H1 (cell line): ENCODE measurements at places on chromosomes 7 and 10.

DNA sequence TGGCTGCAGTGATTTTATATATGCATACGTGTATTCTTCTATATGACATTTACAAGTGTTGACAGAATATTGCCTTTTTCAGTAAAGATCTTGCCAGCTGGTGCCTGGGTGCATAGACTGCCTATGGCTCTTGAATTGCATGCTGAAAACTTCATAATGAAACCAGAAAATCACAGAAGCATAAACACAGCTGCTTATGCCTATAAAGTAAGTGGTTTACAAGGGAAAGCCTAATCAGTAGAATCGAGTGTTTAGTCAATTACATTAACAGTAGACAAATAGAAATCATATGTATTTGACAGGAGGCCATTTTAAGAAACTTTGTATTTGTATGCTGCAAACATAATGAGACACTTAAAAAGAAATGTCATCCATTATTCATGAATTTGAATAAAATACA lies 82.5 kb downstream of the TMEM168 start:
- H3K27me3 ChIP-seq = no peaks in the 10 kb centered on the region
- no peaks in the 10 kb centered on the region for H3K36me3 ChIP-seq
- H3K4me3 ChIP-seq = no peak overlapping the region
- no peak overlapping the region for H3K27ac ChIP-seq

- H3K4me3 ChIP-seq = no peak overlapping the region
- DNase-seq = no peak
- H3K36me3 ChIP-seq = no peaks in the 10 kb centered on the region
- no peak overlapping the region for H3K27ac ChIP-seq
- peaks cover 3% of the 10 kb centered on the region; the same call in 1 of the 2 replicates for H3K4me1 ChIP-seq
Measured at GRCh38 chr7:40765639-40766038, 630.8 kb downstream of the SUGCT start.

DNA sequence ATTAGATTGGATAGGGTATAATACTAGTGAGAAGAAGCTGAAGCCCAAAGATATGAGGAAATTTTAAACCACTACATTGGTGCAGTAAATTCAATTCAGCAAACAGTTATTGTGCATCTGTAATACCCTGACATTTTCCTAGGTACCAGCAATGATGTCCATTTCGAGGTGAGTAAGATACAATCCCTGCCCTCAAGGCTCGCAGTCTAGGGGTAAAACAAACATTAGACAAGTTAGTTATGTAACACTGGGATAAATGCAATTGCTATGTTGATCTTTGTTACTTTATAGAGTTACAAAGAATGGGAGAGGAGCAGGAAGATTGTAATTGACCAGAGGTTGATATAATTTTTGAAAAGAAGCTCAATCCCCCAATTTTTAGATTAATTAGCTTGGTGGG lies 168.1 kb downstream of the PRKG1 start:
- H3K27me3 ChIP-seq = peaks cover 1% of the 10 kb centered on the region
- H3K4me3 ChIP-seq = no peak overlapping the region
- H3K27ac ChIP-seq = no peak overlapping the region
- H3K36me3 ChIP-seq = no peaks in the 10 kb centered on the region
- DNase-seq = no peak

GRCh38 chr7:20317413-20317812 lies 13.3 kb upstream of the ITGB8 start:
- no peak for DNase-seq
- no peaks in the 10 kb centered on the region for H3K36me3 ChIP-seq
- H3K27ac ChIP-seq = no peak overlapping the region
- H3K27me3 ChIP-seq = no peaks in the 10 kb centered on the region

DNA sequence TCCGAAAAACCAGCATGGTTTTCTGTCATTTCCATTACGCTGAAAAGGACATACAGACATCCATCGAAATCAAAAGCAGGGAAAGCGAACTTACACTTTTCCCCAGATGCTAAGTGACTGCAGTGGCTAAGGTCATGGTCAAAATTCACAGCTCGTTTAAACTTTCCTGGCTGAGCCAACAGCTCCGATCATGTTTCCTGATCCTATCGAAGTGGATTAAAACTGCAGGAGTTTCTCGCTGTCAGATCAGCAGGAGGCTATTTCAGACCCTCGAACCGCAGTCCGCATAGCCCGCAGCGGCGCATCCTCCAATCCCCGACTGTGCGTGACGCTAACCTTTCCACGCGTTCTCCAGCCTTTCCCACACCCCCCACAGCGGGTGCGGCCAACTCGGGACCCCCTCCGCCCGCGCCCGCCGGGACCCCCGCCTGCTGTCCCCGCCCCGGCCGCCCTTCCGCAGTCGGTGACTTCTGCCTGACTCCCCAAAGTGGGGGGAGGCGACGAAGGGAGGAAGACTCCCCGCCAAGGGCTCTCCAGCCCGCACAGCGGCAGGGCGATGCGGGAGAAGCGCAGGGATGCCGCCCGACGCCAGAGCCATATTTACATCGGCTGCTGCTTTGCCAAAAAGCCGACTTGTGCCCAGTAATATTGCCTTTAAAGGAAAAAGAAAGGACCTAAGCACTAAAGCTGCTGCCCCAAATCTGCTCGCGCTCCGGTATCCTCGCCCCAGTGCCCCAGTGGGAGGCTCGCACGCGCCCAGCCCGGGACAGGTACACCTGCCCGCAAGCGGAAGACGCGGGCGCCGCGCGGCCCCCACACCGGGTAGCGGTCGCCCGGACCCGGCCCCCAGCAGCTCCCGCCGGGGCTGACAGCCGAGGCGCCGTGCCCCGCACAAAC lies 1.2 kb downstream of the PIP4K2A start:
- peaks cover 6% of the 10 kb centered on the region for H3K27me3 ChIP-seq
- H3K4me3 ChIP-seq = peak overlapping the region; percentile 82
- no peak for DNase-seq
- H3K4me1 ChIP-seq = peaks cover 10% of the 10 kb centered on the region
- H3K36me3 ChIP-seq = no peaks in the 10 kb centered on the region

GRCh38 chr7:3301831-3302618 lies 973 bp downstream of the SDK1 start:
- no peak overlapping the region for H3K27ac ChIP-seq
- H3K36me3 ChIP-seq = no peaks in the 10 kb centered on the region
- DNase-seq = no peak
- no peaks in the 10 kb centered on the region for H3K27me3 ChIP-seq
- H3K4me1 ChIP-seq = peaks cover 2% of the 10 kb centered on the region

DNA sequence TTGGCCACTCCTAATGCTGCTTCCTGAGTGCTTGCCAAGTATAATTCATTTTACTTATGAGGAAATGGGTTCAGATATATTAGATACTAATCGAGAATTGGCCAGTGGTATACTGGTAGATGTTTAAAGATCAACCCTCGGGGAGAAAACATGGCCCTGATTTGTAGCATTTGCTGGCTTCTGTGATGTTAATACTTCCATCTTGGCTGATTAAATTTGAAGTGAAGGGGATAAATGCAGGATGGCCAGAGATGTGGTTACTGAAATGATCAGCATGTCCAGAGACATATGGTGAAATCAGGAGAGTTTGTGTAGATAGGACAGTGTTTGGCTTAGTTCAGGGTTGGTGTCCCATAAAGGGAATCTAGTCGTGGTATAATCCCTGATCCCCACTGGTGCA lies 11.2 kb downstream of the UBE2D4 start:
- no peaks in the 10 kb centered on the region for H3K4me1 ChIP-seq
- H3K27ac ChIP-seq = no peak overlapping the region
- H3K4me3 ChIP-seq = no peak overlapping the region
- no peaks in the 10 kb centered on the region for H3K27me3 ChIP-seq
- H3K36me3 ChIP-seq = no peaks in the 10 kb centered on the region

- no peak overlapping the region for H3K27ac ChIP-seq
- no peaks in the 10 kb centered on the region for H3K36me3 ChIP-seq
- no peak overlapping the region for H3K4me3 ChIP-seq
- H3K27me3 ChIP-seq = no peaks in the 10 kb centered on the region
Measured at GRCh38 chr7:1654738-1655475, 15.2 kb upstream of the ELFN1 start.

- H3K4me1 ChIP-seq = no peaks in the 10 kb centered on the region
- no peaks in the 10 kb centered on the region for H3K27me3 ChIP-seq
- H3K27ac ChIP-seq = no peak overlapping the region
- H3K36me3 ChIP-seq = no peaks in the 10 kb centered on the region
Measured at GRCh38 chr10:36872702-36873393, 252.6 kb upstream of the ANKRD30A start.

- H3K27ac ChIP-seq = no peak overlapping the region
- H3K4me3 ChIP-seq = no peak overlapping the region
- DNase-seq = no peak
- no peaks in the 10 kb centered on the region for H3K36me3 ChIP-seq
- H3K4me1 ChIP-seq = no peaks in the 10 kb centered on the region
Measured at GRCh38 chr10:14784459-14785055, 9.9 kb upstream of the FAM107B start.

DNA sequence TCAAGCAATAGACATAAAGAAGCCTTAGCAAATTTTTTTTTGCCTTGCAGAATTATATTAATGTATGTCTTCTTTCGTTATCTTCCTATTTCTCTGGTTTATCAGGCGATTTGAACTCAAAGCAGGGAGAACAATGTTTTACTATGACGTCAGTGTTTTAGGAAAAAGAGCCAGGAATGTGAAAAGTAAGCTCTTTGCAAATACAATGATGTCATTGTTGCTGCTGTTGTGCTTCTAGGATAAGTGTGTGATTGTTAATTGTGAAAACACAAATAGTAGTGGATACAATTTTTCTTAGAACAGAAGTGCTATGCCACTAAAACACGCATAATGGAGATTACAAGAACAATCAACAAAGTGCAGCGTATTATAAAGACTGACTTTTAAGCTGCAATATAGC lies 9.5 kb upstream of the AUTS2 start:
- H3K27ac ChIP-seq = no peak overlapping the region
- no peak overlapping the region for H3K4me3 ChIP-seq
- no peaks in the 10 kb centered on the region for H3K36me3 ChIP-seq
- H3K4me1 ChIP-seq = no peaks in the 10 kb centered on the region
- H3K27me3 ChIP-seq = no peaks in the 10 kb centered on the region

GRCh38 chr7:17300437-17300836 lies 2.0 kb downstream of the AHR start:
- no peaks in the 10 kb centered on the region for H3K4me1 ChIP-seq
- no peak for DNase-seq
- H3K27me3 ChIP-seq = no peaks in the 10 kb centered on the region
- H3K4me3 ChIP-seq = no peak overlapping the region
- no peak overlapping the region for H3K27ac ChIP-seq

GRCh38 chr7:101743995-101744360 lies 73.4 kb upstream of the CUX1 start:
- H3K27me3 ChIP-seq = no peaks in the 10 kb centered on the region
- no peak for DNase-seq
- no peaks in the 10 kb centered on the region for H3K36me3 ChIP-seq
- no peaks in the 10 kb centered on the region for H3K4me1 ChIP-seq

DNA sequence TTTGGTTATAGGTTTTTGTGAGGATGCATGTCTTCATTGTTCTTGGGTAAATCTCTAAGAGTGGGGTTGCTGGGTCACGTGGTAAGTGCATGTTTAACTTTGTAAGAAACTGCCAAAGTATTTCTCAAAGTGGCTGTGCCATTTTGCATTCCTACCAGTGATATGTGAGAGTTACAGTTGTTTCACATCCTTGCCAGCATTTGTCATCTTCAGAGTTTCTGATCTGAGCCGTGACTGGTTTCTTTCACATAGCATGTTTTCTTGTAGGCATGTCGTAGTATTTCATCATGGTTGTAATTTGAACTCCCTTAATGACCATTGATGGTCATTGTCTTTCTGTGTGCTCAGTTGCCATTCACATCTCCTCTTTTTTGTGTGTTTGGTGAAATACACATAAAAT lies 286.0 kb downstream of the RNLS start:
- no peak overlapping the region for H3K4me3 ChIP-seq
- no peaks in the 10 kb centered on the region for H3K4me1 ChIP-seq
- H3K27me3 ChIP-seq = no peaks in the 10 kb centered on the region

DNA sequence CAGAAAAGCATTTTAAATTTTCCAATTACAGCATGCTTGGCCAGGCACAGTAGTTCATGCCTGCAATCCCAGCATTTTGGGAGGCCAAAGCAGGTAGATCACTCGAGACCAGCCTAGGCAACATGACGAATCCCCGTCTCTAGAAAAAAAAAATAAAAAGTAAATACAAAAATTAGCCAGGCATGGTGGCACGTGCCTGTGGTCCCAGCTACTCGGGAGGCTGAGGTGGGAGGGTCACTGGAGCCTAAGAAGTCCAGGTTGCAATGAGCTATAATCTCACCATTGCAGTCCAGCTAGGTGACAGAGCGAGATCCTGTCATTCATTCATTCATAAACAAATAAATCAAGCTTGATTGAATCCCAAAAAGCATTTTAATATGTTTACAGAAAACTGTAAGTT lies 234.9 kb downstream of the PARD3 start:
- H3K4me3 ChIP-seq = no peak overlapping the region
- no peaks in the 10 kb centered on the region for H3K36me3 ChIP-seq
- H3K27me3 ChIP-seq = no peaks in the 10 kb centered on the region
- H3K4me1 ChIP-seq = peaks cover 19% of the 10 kb centered on the region

DNA sequence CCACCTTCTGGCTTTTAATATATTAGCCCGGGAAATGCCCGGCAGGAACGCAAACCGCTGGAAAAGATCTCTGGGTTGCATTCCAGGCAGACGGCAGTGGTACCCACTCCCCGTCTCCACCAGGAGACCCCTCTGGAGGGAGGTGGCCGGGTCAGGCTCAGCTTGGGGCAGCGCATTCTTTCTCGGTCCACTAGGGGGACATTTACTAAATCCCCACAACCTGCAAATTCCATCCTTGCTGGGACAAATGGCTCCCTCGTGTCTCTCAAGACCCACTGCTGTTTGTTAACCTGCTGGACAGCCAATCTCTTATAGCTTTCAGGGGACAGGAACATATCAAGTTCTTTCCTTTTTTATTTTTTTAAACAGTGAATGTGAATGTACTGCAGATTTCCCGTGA lies 45.8 kb upstream of the CARD11 start:
- H3K27ac ChIP-seq = no peak overlapping the region
- no peak overlapping the region for H3K4me3 ChIP-seq
- H3K27me3 ChIP-seq = no peaks in the 10 kb centered on the region
- peak; percentile 46 for DNase-seq

DNA sequence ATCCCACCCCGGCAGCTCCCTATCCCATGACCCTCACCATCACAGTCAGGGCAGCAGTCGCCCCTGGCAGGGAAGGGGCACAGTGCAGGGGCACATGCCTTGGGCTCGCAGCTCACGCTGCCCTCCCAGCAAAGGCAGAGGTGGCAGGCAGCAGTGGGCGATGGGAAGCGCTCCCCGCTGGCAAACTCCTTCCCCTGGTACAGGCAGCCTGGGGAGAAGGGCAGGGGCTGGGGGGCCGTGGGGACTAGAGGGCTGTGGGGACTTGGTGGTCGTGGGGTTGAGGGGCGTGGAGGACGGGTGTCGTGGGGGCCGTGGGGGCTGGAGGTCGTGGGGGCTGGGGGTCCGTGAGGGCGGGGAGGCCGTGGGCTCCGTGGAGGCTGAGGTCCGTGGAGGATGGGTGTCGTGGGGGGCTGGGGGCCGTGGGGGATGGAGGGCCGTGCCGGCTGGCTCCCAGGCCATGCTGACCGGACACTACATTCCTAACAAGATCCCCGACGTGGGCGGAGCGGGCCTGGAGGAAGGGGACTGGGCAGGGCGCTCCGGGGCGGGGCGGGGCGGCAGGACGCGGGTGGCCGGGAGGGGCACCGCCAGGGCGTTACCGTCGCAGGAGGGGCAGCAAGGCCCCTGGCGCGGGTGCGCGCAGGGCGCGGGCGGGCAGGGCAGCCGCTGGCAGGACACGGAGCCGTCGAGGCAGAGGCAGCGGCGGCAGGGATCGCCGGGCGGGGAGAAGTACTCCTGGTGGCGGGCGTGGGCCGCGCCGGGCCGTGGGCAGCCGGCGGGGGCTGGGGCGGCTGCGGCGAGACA lies 20.0 kb downstream of the KCP start:
- H3K36me3 ChIP-seq = no peaks in the 10 kb centered on the region
- H3K4me1 ChIP-seq = peaks cover 18% of the 10 kb centered on the region; the same call in 1 of the 2 replicates
- H3K27me3 ChIP-seq = peaks cover 7% of the 10 kb centered on the region; the same call in 1 of the 2 replicates
- peak overlapping the region; percentile 37 for H3K4me3 ChIP-seq
- no peak overlapping the region for H3K27ac ChIP-seq
